ENCODE measurements at places on chromosomes 6 and 20.

DNA sequence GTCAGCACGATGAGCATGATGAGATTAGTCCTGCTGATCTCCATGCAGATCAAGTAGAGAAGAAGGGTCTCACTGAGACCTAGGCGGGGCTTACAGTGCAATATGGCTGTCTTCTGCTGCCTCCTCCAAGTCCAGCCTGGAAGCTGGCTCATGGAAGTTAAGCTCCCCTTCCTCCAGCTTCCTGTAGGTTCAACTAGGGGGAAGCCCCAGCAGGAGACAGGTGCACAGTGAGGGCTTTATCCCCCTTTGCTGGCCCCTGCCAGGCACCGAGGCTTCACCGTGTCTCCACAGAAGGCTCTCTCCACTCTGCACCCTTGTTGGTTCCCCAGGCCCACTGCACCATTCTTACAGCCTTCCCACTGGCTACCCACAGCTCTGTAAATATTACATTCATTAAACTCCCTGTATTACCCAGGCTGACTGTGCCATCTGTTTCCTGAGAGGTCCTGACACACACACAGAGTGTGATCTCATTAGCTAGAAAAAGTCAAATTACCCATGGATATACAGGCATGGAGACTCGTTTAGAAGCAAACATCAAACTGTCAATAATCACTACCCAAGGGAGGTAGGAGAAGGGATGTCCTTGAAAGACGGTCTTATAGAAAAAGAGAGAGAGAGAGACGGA, 90.4 kb downstream of the SLC2A10 start:
- DNase-seq = no peak

GRCh38 chr6:13523826-13524622, 36.6 kb upstream of the GFOD1 start:
- no peak for DNase-seq

GRCh38 chr6:62516291-62517141, 230.5 kb upstream of the KHDRBS2 start:
- no peak for DNase-seq

GRCh38 chr6:36347621-36348020, 10.9 kb upstream of the BNIP5 start:
- DNase-seq = no peak

- no peak for DNase-seq
Measured at GRCh38 chr6:113968472-113968871, 2.5 kb downstream of the HDAC2 start.
